ENCODE measurements at places on chromosomes 1 and 21.

DNA sequence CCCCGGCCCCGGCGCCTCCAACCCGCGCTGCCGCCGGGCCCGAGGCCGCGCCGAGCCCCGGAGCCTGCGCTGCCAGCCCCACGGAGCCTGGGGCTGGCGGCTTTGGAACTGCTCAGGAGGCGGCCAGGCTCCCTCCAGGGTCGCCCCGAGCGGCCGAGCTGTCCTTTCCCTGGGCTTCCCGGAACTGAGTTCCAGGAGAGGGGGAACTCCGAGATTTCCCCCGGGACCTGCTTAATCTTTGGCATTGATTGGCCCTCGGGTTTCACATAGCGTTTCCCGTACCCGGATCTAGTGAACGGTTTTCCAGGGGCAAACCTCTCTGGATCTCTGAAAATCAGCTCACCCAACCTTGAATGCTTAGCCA, 504 bp downstream of the H6PD start:
- no peak for DNase-seq

- no peak for DNase-seq
Observed at GRCh38 chr21:32499249-32500055, 85.9 kb downstream of the TCP10L start.

DNA sequence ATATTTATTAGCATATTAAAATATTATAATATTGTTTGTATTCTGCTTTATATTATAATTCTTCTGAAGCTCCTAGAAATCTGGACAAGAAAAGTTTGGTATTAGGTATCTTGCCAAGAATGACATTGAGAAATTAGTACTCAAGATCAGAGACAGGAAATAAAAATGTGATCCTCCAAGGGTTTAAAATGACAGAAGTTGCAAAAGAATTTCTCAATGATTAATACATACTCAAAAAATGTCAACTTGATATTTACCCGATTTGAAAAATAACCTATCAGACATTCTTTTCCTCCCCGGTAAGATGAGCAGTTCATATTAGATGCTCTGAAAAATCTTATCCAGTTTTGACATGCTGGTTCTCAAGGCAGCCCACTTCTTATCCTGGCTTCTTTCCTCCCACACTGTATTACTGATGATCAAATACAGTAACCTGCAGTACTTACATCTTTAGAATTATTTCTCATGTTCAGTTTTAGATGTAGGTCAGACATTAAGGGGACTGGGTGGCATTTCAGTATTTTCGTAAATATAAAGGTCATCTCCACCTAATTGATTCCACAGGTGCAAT, 55.3 kb downstream of the CACHD1 start:
- no peak for DNase-seq

GRCh38 chr1:79353224-79353623, 346.7 kb upstream of the ADGRL4 start:
- DNase-seq: peak; percentile 13

DNA sequence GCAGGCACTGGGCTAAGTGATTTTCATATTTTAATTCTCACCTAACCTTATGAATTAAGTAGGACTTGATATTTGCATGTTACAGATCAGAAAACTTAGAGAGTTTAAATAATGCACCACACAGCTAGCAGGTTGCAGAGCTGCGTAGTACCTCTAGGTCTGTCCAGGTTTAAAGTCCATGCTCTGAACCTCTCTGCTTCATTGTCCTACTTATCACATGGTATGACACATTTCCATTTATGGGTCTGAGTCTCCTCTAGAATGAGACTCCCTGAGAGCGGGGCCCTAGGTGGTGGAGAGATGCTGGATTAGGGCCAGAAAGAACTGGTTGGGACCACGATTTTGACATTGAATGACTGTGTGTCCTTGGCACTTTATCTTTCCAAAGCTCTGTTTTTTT, 102.5 kb upstream of the USP24 start:
- no peak for DNase-seq

DNA sequence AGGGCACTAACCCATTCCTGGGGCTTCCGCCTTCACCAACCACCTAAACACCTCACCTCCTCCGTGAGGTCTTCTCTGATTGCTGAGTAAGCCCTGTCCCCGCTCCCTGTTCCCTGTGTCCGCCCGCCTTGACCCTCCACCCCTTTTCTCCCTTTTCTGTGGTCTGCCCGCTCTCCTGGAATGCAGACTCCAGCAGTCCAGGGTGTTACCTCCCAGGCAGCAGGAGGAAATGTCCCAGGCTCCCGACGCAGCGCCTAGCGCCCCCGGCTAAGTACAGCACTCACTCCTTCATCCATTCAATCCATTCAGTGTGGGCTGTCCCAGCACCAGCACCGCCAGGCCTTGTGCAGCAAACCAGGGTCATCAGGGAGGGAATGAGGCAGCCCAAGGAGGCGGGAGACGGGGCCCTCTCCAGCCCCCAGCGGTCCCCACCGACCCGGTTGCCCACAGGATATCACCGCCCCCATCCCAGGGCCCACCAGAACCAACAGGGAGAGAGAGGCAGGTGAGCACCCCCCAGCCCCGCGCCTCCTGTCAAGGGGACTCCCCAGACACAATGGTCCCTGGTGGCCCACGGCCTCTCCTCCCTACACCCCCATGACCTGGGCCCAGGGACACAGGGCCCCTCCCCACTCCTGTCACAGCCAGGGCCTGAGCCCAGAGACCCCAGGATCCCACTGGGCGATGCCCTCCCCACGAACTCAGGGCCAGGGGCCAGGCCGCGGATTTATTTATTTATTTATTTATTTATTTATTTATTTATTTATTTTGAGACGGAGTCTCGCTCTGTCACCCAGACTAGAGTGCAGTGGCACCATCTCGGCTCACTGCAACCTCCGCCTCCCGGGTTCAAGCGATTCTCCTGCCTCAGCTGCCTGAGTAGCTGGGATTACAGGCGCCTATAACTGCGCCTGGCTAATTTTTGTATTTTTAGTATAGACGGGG, 10.2 kb downstream of the TNFRSF14 start:
- no peak for DNase-seq

DNA sequence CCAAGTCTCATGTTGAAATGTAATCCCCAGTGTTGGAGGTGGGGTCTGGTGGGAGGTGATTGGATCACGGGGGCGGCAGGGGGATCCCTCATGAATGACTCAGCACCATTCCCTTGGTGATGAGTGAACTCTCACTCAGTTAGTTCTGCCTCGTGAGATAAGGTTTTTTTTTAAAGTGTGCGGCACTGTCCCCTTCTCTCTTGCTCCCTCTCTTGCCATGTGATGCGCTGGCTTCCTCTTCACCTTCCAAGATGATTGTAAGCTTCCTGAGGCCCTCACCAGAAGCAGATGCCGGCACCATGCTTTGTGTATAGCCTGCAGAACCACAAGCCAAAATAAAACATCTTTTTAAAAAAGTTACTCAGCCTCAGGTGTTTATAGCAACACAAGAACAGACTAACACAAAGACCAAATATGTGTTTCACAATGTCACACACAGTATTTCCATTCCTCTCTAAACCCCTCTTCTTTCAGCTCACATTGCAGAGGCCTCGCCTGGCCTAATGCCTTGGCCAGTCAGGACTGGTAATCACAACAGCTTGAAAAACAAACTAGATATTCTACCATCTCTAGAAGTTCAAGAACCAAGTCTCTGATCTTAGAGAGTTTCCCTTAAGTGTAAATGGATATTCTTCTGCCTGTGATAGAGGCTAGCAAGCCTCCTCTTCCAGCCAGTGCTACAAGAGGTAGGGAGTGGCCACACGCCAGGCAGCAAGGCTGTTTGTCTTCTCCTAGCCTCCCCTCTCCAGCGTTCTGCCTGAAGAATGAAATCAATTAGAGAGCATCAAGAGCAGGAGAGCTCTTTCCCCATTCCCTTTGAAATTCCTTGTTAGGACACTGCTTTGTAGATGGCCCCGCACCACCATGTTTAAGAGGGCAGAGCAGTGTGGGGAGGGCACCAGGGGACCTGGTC, 19.6 kb upstream of the RAP1A start:
- no peak for DNase-seq

DNA sequence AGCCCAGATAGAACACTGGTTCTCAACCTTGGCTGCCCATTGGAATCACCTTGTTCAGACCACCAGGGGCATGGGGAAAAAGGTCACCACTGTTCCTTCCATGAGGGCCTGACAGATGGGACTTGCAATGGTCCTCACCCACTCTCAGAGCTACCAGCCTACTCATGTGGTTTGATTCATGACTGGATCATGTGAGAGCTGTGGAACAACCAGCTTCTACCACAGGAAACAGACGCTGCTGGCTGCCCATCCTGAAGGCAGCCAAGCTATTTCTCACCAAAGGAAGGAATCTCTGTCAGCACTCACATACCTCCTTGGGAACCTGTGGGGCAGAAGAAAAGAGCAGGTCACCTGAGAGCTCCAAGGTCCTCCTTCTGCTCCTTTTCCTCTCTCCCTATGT, 53.6 kb downstream of the CAPN8 start:
- no peak for DNase-seq

DNA sequence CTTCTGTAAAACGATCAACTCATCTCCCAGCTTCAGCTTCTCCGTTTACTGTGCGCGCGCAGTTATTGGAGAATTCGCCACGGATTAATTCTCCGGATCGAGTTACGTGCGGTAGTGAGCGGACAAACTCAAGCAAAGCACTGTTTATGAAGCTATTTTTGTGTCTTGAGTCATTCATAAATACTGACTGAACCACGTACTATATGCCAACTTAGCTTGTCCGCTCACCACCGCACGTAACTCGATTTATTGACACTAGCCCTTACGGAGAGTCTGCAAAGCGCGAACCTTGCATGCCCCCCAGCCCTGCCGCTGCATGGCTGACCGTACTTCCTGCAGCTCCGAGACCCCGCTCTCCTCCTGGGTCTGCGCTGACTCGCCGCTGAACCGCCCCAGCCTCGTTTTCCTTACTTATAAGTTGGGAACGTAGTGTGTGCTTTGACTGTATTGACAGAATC, 773 bp downstream of the CHD1L start:
- peak; percentile 63 for DNase-seq

DNA sequence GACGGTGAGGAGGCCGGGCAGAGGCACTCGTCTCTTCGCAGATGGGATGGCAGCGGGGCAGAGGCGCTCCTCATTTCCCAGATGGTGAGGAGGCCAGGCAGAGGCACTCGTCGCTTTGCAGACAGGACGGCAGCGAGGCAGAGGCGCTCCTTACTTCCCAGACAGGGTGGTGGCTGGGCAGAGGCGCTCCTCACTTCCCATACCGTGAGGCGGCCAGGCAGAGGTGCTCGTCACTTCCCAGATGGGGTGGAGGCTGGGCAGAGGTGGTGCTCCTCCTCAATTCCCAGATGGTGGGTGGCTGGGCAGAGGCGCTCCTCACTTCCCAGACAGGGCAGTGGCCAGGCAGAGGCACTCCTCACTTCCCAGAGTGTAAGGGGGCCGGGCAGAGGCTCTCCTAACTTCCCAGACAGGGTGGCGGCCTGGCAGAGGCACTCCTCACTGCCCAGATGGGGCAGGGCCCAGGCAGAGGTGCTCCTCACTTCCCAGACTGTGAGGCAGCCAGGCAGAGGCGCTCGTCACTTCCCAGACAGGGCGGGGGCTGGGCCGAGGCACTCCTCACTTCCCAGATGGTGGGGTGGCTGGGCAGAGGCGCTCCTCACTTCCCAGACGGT, 9.9 kb downstream of the TCHHL1 start:
- no peak for DNase-seq

DNA sequence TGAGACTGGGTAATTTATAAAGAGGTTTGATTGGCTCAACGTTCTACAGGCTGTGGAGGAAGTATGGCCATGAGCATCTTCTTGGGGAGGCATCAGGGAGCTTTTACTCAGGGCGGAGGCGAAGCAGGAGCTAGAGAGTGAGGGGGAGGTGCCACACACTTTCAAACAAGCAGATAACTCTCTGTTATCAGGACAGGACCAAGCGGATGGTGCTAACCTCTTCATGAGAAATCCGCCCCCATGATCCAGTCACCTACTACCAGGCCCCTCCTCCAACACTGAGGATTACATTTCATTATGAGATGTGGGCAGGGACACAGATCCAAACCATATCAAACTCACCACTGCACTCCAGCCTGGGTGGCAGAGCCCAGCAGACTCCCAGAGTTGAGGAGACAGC, 11.5 kb upstream of the LRRC47 start:
- DNase-seq: no peak

- DNase-seq: no peak
Observed at GRCh38 chr1:115373305-115373704, 35.3 kb upstream of the NGF start.

DNA sequence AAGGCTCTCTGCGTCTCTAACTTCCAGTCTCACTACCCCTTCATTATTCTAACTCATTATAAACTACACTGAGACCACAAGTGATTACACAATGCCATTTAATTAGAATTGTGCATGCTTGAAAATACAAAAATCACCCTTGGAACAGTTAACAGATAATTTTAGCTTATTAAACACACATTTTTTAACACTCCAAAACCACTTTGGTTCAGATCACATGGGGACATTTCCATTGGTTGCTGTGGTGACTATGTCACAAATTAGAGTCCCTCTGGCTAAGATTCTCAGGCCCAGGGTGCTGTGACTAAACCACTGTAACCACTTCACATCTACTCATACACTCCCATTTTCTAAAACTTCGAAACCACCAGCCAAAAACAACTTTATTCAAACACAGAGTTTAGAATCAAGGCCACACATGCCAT, 43.0 kb downstream of the JAK1 start:
- no peak for DNase-seq

DNA sequence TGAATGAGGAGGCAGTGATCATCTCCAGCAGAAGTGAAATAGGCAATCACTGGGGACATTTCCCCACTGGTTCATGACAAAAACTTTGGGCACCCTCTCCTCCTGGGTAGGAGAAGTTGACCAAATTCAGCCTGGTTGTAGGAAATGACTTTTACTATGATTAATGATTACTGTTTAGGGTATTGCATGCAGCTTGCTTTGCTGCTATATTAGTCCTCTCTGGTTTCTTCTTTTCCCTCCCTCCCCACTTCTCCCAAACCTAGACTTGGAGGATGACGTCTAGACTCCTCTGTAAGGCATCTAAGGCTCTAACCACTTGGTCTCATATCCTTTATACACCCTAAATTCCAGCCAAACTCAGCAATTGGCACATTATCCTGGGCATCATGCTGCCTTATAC, 3.4 kb upstream of the RGS16 start:
- no peak for DNase-seq

GRCh38 chr1:226821719-226822085, 48.7 kb upstream of the PSEN2 start:
- DNase-seq: no peak

DNA sequence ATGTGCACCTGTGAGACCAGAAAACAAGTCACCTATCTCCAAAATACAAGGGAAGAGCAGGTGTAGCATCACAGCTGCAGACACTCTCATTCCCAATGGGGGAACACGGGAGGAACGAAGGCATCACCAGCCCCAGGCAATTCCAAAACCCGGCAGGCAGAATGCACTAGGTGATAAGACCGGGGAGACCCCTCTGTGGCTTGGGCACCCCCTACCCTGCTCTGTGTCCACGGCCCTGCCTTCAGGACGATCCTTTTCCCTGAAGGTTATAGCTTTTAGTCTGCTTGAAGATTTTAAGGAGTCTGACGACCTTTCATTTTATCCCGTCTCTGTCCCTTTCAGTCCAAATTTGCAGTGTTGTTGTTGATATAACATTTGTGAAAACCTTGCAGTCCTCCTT, 19.2 kb downstream of the TRPM2 start:
- no peak for DNase-seq

DNA sequence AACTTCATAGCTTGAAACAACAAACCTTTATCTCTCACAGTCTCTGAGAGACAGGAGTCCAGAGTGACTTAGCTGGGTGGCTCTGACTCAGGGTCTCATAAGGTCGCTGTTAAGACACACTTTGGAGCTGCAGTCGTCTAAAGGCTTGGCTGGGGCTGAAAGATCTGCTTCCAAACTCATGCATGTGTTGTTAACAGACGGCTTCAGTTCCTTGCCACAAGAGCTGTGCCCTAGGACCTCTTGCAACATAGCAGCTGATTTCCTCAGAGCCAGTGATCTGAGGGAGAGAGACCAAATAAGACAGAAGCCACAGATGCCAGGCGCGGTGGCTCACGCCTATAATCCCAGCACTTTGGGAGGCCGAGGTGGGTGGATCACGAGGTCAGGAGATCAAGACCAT, 176.8 kb downstream of the DISC1 start:
- no peak for DNase-seq

All from NCI-H748 treated with DMSO at 0.1 percent for 48 hours (cell line).